ENCODE measurements at places on chromosomes 7 and 10. TPM values are rescaled to one million over a fixed set of nuclear protein-coding genes. Genes with fewer than 3 reads are reported as not detected.
A peak's percentile ranks its signal among the peaks of the same experiment; 100 is the strongest.

- no peaks in the 10 kb centered on the region for H3K4me1 ChIP-seq
- no peak overlapping the region for H3K4me3 ChIP-seq
- H3K36me3 ChIP-seq, result no peaks in the 10 kb centered on the region
- peak; percentile 63 for DNase-seq
These were observed 26.0 kb upstream of the GLI3 start for GRCh38 chr7:42262964-42263363.

DNA sequence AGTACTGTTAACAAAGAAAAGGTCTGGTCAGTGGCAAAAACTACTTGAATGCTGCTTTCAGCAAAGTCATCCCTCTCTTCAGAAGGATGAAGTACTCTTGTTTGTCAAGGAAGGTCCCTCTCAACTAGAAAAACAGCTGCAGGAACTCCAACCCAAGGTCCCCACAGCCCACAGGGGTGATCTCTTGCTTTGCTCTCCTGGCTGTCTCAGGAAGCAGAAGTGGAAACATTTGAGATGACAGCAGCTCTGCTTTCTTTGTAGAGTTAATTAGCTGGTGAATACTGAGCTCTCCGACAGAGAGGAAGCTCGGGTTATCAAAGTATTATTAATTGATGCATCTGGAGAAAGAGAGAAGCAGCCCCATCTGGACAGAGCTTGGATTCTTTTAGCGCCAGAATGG is 25.4 kb upstream of the LRGUK start:
- H3K36me3 ChIP-seq, result no peaks in the 10 kb centered on the region
- DNase-seq, result no peak
- H3K27me3 ChIP-seq, result no peaks in the 10 kb centered on the region
- H3K27ac ChIP-seq, result no peak overlapping the region
- H3K4me1 ChIP-seq, result no peaks in the 10 kb centered on the region

The WEE2 gene
- not detected for total RNA-seq

The NEUROD6 gene
- not detected for total RNA-seq

DNA sequence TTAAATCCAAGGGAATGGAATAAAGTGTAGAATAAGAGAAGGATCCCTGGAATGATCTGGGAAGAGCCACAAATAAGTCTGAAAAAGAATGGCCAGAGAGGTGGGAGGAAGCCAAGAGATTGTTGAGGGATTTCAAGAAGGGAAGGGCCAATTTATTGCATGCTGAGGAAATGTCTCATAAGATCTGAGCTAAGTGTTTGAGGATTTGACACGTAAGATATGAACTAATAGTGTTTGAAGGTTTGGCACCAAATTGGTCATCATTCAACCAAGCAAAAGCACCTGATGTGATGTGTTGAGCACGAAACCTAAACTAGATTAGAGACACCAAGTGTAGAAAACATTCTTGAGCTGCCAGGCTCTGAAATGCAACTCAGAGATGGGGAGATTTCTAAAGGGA is 97.9 kb downstream of the TSPAN12 start:
- DNase-seq, result no peak
- H3K4me1 ChIP-seq, result no peaks in the 10 kb centered on the region
- no peak overlapping the region for H3K27ac ChIP-seq
- no peaks in the 10 kb centered on the region for H3K27me3 ChIP-seq
- H3K36me3 ChIP-seq, result no peaks in the 10 kb centered on the region
- H3K4me3 ChIP-seq, result no peak overlapping the region

- peak overlapping the region; percentile 99 for H3K27ac ChIP-seq
- H3K36me3 ChIP-seq, result no peaks in the 10 kb centered on the region
- H3K4me3 ChIP-seq, result peak overlapping the region; percentile 82
- H3K4me1 ChIP-seq, result no peaks in the 10 kb centered on the region
- no peaks in the 10 kb centered on the region for H3K27me3 ChIP-seq
These were observed 1.0 kb downstream of the SYPL1 start for GRCh38 chr7:106110885-106111654.

- H3K27ac ChIP-seq, result no peak overlapping the region
- no peak overlapping the region for H3K4me3 ChIP-seq
- no peaks in the 10 kb centered on the region for H3K27me3 ChIP-seq
- no peak for DNase-seq
- H3K36me3 ChIP-seq, result no peaks in the 10 kb centered on the region
- no peaks in the 10 kb centered on the region for H3K4me1 ChIP-seq
These were observed 67.7 kb downstream of the COL13A1 start for GRCh38 chr10:69869291-69869961.

The PLCE1 gene
- total RNA-seq, result 21.7 TPM

Measured in uterus (tissue), 4 donors.